Fibroblast of villous mesenchyme (primary cell): ENCODE measurements at places on chromosomes 1 and 21. TPM values are rescaled to one million over a fixed set of nuclear protein-coding genes. Genes with fewer than 3 reads are reported as not detected.

- peak; percentile 29 for DNase-seq
Observed at GRCh38 chr1:65265651-65266351, 43.5 kb upstream of the DNAJC6 start.

DNA sequence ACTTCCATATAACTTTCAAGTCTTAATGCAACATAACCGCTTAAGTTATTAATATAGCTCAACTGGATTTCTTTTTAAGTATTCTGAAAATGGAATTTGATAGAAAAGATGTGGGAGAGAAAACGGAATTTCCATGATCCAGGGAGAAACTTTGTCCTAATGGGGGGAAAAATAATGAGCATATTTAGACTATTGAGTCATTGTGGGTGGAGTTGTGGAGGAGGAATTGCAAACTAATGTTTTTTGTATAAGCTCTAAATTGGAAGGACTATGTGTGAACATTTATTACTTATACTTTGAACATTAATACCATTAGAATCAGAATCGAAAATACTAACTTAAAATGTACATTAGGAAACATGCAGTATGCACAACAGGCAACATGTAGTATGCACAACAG lies 159.9 kb upstream of the NEGR1 start:
- DNase-seq: no peak

DNA sequence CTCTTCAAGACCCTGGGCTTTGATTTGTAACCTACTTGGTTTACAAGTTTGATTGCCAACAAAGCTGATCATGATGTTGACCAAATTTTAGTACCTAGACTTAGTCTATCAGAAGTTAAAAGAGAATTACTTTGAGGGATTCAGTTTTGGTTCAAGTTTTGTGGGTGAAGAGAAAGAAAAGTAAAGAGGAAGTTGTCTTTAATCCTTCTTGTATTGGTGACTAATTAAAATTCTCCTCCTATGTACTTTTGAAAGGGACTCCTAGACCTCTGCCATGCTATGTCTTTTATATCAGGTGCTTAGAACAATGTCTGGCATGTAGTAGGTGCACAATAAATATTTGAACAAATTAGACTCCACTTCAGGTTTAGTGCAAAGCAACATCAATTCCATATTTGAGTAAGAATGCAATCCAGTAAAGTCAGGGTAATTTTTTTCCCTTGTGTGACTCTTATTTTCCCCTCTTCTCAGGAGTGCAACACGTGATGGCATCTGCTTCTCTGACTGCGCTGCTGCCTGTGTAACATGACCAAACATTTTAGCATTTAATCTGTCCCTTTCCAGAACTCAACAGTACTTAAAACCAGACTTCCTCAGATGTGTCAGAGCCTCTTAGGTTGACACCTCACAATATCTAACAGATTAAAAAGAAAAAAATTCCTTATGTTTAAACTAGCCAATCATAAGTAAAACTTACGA lies 41.1 kb upstream of the KCNQ4 start:
- no peak for DNase-seq

- peak; percentile 58 for DNase-seq
Observed at GRCh38 chr1:54857746-54858561, 29.0 kb downstream of the DHCR24 start.

DNA sequence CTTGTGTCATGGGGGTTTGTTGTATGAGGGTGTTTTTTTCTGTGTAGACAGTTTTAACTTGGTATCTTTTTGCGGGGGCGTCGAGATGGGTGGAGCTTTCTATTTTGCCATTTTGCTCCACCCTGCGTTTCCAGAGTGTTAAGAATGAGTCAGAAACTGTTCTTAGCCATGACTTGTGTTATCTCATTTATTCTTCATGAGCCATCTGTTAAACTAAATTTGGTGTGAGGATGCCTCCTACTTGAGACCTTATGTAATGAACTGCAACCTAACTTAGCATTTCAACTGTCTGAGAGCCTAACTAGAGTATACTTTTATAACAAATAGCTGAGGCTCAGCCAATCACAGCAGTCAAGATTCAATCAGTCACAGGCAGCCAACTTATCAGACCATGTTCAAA lies 1873.5 kb downstream of the NCAM2 start:
- no peak for DNase-seq

DNA sequence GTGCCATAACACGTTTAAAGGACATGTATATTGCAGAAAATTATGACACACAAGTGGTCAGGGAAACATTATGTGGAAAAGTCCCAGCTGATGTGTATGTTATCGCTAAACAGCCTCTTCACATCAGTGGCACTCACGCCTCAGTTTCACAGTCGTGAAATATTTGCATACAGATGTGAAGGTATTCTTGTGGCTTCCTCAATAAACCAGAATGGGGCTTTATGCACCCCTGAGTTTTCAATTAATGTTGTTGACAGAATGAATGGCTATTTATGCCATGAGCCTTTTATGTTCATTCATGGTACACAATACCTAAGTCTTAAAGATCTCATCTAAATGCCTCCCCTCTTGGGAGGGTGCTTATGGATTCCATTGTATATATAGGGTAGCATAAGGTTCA lies 202.1 kb upstream of the ADGRL2 start:
- no peak for DNase-seq

DNA sequence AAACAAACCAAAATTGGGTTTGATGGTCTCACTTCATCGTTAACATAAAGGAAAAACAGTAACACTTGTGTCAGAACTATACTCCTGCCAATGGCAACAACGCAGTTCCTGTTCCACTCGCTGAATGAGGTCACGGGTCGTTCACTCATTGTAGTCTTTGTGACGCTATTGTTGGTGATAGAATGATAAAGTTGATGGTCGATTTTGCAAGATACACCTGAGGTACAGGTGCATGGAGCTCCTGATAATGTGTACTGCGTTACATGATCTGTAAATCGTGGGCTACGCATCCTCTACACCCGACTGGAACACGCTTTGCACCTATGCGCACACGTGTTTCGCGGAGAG lies 391 bp upstream of the CENPS start:
- no peak for DNase-seq

- DNase-seq: peak; percentile 60
Observed at GRCh38 chr1:63821091-63822005, 47.5 kb downstream of the ROR1 start.

GRCh38 chr1:3761296-3762010 lies 9.2 kb downstream of the CCDC27 start:
- DNase-seq: no peak

DNA sequence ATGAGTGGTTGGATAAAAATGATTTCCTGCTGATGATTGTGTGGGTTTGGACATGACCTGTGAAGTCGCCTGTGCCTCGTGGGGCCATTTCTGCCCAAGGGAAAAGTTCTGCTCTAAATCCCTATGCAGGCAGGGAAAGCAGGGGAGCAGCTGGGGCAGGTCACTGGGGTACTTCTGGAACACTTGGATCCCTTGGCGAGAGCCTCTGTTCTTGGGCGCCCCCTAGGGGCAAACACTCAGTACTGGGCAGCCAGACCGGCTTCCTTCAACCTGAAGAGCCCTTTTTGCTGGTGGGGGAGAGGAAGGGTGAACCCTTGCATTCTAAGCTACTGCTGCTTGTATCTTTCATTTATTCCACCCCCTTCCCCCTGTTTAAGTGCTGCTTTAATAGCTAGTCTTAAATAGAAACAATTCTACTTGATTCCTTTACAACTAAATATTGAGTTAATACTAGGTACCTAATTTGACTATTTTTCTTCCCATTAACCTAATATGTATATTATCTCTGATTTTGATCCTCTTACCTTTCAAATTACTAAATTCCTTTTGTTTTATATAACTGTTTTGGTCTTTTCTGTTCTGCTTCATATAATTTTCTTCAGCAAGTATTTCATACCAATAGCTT lies 5.1 kb upstream of the CLEC20A start:
- peak; percentile 74 for DNase-seq

DNA sequence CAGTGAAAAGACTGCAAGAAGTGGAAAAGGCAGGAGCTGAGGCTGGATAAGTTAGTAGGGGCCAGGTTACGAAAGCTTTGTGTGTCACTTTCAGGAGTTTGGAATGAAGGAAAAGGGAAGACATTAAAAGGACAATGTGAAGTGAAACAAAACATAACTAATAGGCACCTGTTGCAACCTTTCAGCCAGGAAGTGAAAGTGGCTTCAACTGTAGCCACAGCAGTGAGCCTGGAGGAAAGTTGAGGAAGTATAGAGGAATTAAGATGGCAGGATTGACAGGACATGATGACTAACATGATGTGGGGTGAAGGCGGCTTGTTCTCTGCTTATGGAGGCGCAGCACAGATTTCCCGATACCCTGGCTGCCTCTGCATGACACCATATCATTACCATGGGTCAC lies 68.9 kb downstream of the C4BPA start:
- DNase-seq: no peak

DNA sequence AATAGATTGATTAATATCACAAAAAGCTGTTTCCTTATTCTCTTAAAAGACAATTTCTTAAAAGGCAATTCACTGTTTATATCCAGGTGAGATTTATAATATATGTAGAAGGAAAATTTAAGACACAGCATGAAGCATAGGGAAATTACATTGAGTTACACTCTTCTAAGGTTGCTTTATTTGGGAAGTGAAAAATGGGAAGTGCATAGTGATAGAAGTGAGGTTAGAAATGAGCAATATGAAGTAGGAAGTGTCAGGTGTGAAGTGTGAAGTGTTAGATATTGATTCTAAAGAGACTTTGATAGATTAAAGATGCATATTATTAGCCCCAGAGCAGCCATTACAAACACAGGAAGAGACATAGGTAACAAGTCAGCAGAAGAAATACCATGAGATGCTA lies 40.3 kb downstream of the FH start:
- DNase-seq: no peak

GRCh38 chr1:152036267-152037216 lies at the start of gene S100A11:
Gene S100A11 (minus strand): TSS chr1:152037004. CDS start chr1:152036915, 89 bp downstream.
- DNase-seq: peak; percentile 94

DNA sequence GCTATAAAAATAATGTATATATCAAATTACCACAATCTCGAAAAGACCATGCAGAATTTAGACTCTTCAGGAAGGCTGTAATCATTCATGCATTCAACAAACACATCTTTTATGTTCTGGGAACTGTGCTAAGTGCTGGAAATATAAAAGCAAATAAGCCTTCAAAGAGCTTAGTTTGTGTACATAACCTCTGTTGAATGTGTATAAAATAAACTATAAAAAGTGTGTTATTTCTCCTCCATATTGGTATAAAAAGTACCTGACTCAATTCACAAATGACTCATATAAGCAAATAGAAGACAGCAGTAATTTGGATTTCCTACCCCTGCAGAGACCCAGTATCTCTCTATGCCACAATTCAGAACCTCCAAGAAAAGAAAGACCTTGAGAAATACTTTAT lies 36.8 kb downstream of the RAB3GAP2 start:
- no peak for DNase-seq

DNA sequence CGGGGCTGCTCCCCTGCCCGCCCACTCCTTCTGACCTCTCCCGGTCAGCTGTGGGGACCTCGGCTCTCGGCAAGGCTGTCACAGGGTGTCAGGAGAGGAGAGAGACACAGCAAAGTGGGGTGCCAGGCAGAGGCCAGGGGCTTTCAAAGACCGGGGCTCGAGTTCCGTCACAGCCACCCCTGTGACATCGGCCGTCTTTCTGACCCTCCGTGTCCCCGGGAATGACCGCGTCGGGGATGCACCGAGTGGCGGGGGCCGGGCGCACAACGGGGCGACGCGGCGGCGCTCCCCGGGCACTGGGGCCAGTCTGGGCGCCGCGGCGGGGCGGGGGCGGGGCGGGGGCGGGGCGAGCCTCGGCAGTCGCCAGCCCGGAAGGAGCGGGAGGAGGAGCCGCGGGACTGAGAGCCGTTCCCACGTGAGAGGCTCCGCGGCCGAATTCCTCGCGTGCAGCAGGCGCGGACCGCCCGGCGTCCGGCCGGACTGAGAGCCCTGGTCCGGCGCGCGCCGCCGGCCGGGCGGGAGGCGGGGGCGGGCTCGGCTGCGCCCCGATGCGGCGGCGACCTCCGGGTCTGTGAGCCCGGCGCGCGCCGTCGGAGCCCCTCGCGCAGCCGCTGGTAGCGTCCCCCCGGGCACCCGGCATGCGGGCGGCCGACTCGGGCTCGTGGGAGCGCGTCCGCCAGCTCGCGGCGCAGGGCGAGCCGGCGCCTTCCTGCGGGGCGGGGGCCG lies 229.7 kb upstream of the TMEM51 start:
- DNase-seq: peak; percentile 78

- no peak for DNase-seq
Observed at GRCh38 chr1:116821763-116822162, 67.5 kb downstream of the CD2 start.

DNA sequence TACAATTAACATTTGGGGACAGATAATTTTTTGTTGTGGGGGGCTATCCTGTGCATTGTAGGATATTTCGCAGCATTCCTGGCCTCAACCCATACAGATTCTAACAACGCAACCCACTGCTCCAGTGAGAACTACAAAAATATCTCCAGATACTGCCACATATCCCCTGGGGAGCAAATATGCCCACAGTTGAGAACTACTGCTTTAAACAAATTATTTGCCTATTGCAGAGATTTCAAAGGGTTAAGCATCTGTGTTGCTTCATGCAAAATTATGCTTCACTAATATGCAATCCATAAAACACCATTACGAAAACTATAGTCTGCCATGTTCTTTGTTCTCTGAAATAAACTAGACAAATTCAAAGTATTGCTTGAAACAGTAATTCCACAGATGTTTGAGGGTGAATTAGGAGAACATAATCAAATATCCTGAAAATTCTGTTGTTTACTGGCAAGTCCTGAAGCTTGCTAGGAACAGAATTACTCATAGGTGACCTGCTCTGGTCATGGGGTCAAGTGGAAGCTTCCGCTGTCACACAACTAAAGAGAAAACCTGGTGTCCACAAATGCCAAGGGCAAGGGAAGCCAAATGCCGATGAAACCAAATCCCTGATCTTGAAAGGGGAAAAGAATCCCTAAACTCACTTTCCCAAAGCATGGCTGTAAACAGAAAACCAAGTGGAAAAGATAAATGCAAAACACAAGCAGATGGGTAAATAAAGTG lies 149.4 kb downstream of the RERE start:
- peak; percentile 84 for DNase-seq

GRCh38 chr1:109547463-109548320 lies 723 bp upstream of the GNAI3 start:
- DNase-seq: peak; percentile 45

DNA sequence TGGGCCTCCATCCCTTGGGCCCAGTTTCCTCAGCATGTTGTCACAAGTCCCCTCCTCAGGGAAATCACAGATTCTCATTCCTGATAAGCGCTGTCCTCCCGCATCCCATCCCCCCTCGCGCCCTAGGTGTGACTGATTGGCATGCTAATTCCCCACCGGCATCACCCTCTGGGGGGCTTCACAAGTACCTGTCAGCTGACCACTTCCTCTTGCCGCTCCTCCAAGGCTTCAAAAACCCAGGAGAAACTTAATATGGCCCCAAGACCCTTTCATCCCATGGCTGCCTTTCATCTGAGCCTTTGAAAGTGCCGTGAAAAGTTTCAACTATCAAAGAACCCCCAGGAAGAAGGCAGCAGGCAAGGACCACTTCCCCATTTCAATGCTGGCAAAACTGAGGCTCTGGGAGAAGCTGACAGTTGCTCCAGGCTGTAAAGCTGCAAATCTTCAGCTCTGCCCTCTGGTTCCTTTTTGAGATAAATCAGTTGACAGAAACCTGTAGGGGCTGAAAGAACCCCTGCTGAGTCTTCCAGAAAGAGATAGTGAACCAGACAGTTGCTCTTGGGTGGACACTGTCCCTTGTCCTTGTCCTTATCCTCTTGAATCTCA lies 12.8 kb upstream of the MIXL1 start:
- no peak for DNase-seq

- DNase-seq: peak; percentile 37
Observed at GRCh38 chr1:74504125-74504932, 8.1 kb downstream of the LRRC53 start.

BNIPL gene
- total RNA-seq: under 0.01 TPM in 2 replicates

TDRD5 gene
- total RNA-seq: not detected in 2 replicates

IGFN1 gene
- under 0.01 TPM in 2 replicates for total RNA-seq

GRIK1 gene
- under 0.01 TPM in 1 of 2 replicates, not detected in the other for total RNA-seq

PGLYRP4 gene
- total RNA-seq: not detected in 2 replicates

DENND2C gene
- 2.6 and 3.2 TPM in 2 replicates for total RNA-seq

KCNA2 gene
- under 0.01 TPM in 1 of 2 replicates, not detected in the other for total RNA-seq
